ENCODE measurements at places on chromosomes 3 and 15.

DNA sequence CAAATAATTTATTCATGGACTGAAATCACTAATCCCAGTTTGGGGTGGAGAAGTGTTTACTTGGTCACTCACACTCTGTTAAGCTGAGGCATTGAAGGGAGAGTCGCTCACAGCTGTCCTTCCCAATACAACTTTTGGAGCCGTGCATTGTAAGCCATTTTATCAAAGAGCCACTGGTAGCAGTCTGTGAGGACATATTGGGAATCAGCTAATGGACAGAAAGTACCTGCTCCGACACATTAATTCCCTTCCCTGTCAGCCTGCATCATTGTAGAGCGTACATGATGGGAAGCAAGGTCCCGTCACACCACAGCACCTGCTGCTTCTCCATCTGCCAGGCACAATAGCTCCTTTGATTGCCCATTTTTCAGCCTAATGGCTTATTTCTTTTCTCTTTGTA is 643.2 kb downstream of the SQOR start:
- H3K27ac ChIP-seq: no peak overlapping the region
- no peak for DNase-seq
- peaks cover 16% of the 10 kb centered on the region for H3K4me1 ChIP-seq

DNA sequence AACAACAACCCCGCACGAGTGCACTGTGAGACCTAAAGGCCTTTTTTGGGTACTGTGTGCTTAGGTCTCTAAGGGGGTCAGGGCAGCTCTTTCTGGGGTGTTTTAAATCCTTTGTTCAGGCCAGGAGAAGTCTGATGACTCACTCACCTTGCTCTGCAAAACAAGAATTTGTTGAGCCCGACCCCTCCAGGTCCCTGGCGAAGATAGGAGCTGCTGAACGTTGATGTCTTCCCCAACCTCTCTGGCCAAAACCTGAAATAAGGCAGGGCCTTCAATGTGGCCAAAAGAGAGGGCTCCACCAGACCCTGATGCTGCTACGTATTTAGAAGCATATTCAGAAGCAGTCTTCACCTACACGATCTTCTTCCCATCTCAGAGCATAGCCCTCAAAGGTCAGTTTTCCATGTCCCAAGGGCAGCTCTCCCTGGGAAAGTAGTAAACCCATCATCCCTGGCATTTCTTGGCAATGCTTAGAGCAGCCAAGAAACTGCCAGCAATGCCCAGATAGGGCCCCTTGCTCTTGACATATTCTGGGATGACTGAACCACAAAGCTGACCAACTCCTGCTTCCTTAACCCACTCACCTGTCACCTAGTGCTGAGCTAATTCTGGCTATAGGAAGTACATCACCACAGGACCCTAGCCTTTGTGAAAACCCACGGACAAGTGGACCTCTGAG is 27.1 kb downstream of the CCDC13 start:
- no peaks in the 10 kb centered on the region for H3K36me3 ChIP-seq
- H3K27ac ChIP-seq: no peak overlapping the region
- H3K4me3 ChIP-seq: no peak overlapping the region
- peaks cover 7% of the 10 kb centered on the region for H3K4me1 ChIP-seq
- H3K27me3 ChIP-seq: peaks cover 9% of the 10 kb centered on the region
- DNase-seq: no peak

- no peak overlapping the region for H3K27ac ChIP-seq
- H3K36me3 ChIP-seq: peaks cover 15% of the 10 kb centered on the region
- no peak for DNase-seq
- H3K4me3 ChIP-seq: no peak overlapping the region
- no peaks in the 10 kb centered on the region for H3K27me3 ChIP-seq
Observed at GRCh38 chr3:105862217-105862616, 6.6 kb downstream of the CBLB start.

- no peak for DNase-seq
- no peaks in the 10 kb centered on the region for H3K27me3 ChIP-seq
- H3K4me3 ChIP-seq: peak overlapping the region; percentile 45
- H3K36me3 ChIP-seq: no peaks in the 10 kb centered on the region
Observed at GRCh38 chr3:156614642-156615511, 59.5 kb upstream of the TIPARP start.

DNA sequence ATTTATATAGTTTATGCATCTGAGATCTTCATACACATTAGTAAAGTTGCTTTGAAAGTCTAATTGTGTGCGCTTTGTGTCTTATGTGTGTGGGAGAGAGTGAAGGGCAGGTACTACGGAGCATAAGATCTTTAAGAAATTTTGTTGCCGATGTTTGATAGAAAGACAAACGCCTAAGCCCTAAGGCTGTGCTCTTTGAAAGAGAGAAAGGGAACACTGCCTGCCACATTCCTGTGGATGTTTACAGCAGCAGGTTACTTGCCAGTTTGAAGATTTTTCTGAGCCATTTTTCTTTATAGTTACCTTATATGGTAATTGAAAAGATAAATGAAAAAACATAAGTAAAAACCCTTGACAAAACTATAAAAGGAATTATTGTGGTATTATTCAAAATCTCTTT is 17.0 kb downstream of the DTWD1 start:
- peaks cover 22% of the 10 kb centered on the region for H3K4me1 ChIP-seq
- H3K27ac ChIP-seq: 0 out of 2 replicates have a peak overlapping the region, but pooled peaks have one; percentile 17
- no peak for DNase-seq

DNA sequence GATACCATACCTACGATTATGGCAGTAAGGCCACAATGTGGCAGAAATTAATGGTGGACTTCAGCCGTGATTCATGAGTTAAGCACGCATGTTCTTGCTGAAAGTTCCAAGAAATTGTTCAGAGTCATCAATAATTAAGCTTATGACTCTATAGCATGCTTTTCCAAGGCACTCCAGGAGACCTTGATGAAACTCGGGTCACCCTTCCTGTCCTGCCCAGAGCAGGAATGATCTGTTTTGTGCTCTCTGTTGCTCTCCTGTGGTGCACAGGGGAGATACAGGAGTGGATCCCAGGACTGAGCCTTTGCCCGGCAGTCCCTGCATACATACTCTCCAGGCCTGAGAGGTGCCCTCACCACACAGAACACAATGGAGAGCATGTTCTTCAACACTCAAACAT is 141.6 kb upstream of the SLC2A2 start:
- DNase-seq: peak; percentile 57
- H3K4me3 ChIP-seq: no peak overlapping the region

Measured in HFFc6 (cell line).